ENCODE measurements at places on chromosomes 2 and 18. TPM values are rescaled to one million over a fixed set of nuclear protein-coding genes. Genes with fewer than 3 reads are reported as not detected.

Gene SMAD4
- total RNA-seq, result 87.7 TPM

Gene TXNDC2
- total RNA-seq, result 0.07 TPM

Gene IL18RAP
- not detected for total RNA-seq

Gene VSNL1
- total RNA-seq, result 0.61 TPM

Gene CEP192
- 12.6 TPM for total RNA-seq

Gene GPR45
- 0.22 TPM for total RNA-seq

Gene PLA2R1
- total RNA-seq, result 10.5 TPM

Gene LOXHD1
- not detected for total RNA-seq

Gene DSG4
- total RNA-seq, result not detected

GRCh38 chr2:235937087-235937486 is 231.1 kb downstream of the GBX2 start:
- no peak overlapping the region for H3K27ac ChIP-seq
- DNase-seq, result no peak
- no peaks in the 10 kb centered on the region for H3K36me3 ChIP-seq
- H3K4me3 ChIP-seq, result no peak overlapping the region

GRCh38 chr18:45447355-45448265 is 167.7 kb upstream of the SLC14A2 start:
- no peak overlapping the region for H3K27ac ChIP-seq
- no peaks in the 10 kb centered on the region for H3K4me1 ChIP-seq
- no peak for DNase-seq
- H3K4me3 ChIP-seq, result no peak overlapping the region
- H3K27me3 ChIP-seq, result peaks cover 2% of the 10 kb centered on the region

- no peak for DNase-seq
Observed at GRCh38 chr2:88211003-88211808, 41.1 kb downstream of the THNSL2 start.

DNA sequence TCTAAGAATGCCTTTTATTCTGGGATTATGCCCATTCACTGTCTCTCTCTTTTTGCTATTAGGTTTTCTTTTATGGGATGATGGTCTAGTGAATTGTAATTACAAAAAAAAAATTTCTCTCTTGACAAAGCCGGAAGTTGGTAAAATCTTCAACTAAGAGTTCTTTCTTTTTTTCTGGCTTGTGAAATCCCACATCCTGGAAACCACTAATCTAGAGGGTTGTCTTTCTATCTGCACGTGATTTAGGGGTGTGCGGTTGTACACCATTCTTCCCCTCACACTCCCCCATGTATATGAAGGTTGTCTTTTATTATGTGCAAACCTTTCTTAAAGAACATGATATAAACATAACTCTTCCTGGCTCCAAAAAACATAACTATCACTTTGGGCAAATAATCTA is 52.0 kb downstream of the GATA6 start:
- no peak overlapping the region for H3K27ac ChIP-seq
- peaks cover 11% of the 10 kb centered on the region for H3K4me1 ChIP-seq

GRCh38 chr18:45384137-45384961 is 230.9 kb upstream of the SLC14A2 start:
- no peak overlapping the region for H3K27ac ChIP-seq
- H3K4me3 ChIP-seq, result no peak overlapping the region
- H3K27me3 ChIP-seq, result no peaks in the 10 kb centered on the region
- DNase-seq, result peak; percentile 25

- H3K27me3 ChIP-seq, result no peaks in the 10 kb centered on the region
- no peaks in the 10 kb centered on the region for H3K4me1 ChIP-seq
- H3K27ac ChIP-seq, result no peak overlapping the region
- no peaks in the 10 kb centered on the region for H3K36me3 ChIP-seq
- peak; percentile 49 for DNase-seq
- H3K4me3 ChIP-seq, result no peak overlapping the region
Observed at GRCh38 chr2:46187112-46187618, 110.0 kb upstream of the EPAS1 start.

GRCh38 chr2:30149976-30150375 is 3.2 kb downstream of the YPEL5 start:
- DNase-seq, result no peak
- peaks cover 22% of the 10 kb centered on the region for H3K4me1 ChIP-seq
- peaks cover 16% of the 10 kb centered on the region for H3K36me3 ChIP-seq
- no peak overlapping the region for H3K27ac ChIP-seq
- H3K4me3 ChIP-seq, result no peak overlapping the region
- H3K27me3 ChIP-seq, result no peaks in the 10 kb centered on the region

DNA sequence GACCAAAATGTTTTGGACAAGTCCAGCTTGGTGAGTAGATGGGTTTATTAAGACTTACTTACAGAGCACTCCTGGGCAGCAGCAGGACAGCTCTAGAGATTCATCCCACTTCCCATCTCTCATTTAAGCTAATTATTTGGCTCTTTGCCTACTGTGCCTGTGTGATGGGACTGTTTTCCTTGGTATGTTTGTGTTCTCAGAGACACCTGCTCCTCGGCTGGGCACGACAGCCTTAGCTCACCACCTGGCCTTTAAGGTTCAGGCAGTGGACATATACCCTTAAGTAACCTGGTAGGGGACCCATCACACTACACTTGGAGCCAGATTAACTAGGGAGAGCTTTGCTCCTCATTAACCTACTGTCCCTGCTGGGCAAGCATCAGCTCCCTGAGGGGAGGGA is 41.7 kb upstream of the EFEMP1 start:
- no peaks in the 10 kb centered on the region for H3K4me1 ChIP-seq
- DNase-seq, result no peak
- no peaks in the 10 kb centered on the region for H3K27me3 ChIP-seq
- no peaks in the 10 kb centered on the region for H3K36me3 ChIP-seq
- no peak overlapping the region for H3K27ac ChIP-seq

- no peaks in the 10 kb centered on the region for H3K4me1 ChIP-seq
- H3K36me3 ChIP-seq, result no peaks in the 10 kb centered on the region
- no peaks in the 10 kb centered on the region for H3K27me3 ChIP-seq
- DNase-seq, result no peak
Observed at GRCh38 chr18:37409878-37410277, 155.7 kb downstream of the CELF4 start.

DNA sequence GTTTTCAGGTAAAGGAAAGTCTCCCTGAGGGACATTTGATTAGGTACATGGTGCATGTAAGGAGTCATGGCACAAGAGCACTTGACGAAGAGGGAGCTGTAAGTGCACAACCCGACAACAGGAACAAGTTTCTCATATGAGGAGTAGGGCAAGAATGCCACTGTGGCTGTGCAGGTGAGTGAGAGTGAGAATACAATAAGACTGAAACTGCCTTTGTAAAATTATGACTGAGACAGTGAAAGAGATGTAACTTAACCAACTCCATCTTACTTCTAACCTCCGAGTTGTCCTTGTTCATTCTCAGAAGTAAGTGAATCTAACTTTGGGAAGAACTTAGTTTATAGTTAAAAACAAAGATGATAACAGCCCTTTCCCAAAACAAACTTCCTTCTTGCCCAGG is 1025.8 kb upstream of the CNTNAP5 start:
- H3K36me3 ChIP-seq, result no peaks in the 10 kb centered on the region
- no peak overlapping the region for H3K27ac ChIP-seq

DNA sequence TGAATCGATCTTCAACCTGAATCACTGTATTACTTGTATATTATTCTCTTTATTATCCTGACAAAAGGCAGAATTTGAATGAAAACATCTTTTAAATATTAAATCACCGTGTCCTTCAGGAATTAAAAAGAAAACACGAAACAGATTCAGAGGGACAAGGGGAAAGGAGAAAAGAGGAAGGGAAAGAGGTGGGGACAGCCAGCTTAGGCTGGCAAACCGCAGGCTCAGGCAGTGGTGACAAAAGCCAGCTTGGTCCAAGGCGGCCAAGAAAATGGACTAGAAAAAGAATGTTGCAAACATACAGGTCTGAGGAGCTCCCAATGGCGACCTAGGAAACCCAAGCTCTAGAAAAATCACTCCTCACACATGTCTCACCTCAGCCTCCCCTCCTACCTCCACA is 6.8 kb downstream of the B4GALT6 start:
- no peak overlapping the region for H3K4me3 ChIP-seq
- no peak overlapping the region for H3K27ac ChIP-seq
- H3K36me3 ChIP-seq, result no peaks in the 10 kb centered on the region
- no peaks in the 10 kb centered on the region for H3K27me3 ChIP-seq

DNA sequence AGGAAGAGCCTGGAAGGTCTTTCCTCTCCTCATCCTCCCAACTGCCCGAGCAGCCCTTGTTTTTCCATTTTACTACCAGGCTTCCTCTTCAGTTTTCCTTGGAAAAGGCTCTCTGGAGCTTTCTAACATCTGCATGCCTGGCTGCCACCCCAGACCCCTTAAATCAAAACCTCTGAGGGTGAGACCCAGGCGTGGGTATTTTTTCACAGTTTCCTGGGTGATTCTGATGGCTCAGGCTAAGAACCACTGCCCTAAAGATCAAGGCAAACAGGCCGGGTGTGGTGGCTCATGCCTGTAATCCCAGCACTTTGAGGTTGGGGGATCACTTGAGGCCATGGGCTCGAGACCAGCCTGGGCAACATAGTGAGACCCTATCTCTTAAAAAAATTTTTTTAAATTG is 35.4 kb downstream of the EMILIN2 start:
- peak overlapping the region; percentile 77 for H3K27ac ChIP-seq
- no peak overlapping the region for H3K4me3 ChIP-seq
- no peaks in the 10 kb centered on the region for H3K27me3 ChIP-seq
- no peak for DNase-seq

GRCh38 chr2:189614585-189614984 is 34.0 kb upstream of the SLC40A1 start:
- H3K27ac ChIP-seq, result no peak overlapping the region
- no peaks in the 10 kb centered on the region for H3K36me3 ChIP-seq
- H3K4me1 ChIP-seq, result peaks cover 8% of the 10 kb centered on the region

DNA sequence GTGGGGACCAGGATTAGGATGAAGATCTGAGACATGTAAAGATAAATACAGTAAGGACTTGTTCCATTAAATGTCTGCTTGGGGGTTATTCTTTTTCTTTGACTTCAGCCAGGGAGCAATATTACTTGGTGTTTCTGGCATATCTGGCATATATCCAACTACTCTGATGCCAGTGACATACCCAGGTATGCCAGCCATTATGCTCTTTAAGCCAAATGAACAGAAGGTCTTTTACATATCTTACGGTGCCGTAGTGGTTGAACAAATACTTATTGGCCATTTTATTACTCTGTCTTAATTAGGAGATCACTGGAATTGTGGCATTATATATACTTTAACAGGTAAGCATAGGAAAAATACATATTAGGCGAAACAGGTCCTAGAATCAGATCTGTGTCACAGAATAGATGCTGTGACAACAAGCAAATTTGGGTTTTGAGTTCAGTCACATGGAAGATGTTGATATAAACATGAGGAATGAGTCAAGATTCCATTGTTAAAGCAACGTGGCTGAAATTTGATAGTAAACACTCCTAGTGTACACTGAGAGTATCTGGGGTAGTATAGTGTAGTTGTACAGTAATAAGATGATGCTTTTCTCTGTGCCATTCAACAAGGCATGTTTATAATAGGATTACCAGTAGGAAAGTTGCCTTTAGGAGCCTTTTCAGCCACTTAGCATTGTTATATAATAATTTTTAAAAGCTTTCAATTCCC is 62.6 kb downstream of the KCTD18 start:
- H3K36me3 ChIP-seq, result peaks cover 20% of the 10 kb centered on the region
- peak; percentile 16 for DNase-seq
- no peak overlapping the region for H3K27ac ChIP-seq
- H3K4me3 ChIP-seq, result no peak overlapping the region

DNA sequence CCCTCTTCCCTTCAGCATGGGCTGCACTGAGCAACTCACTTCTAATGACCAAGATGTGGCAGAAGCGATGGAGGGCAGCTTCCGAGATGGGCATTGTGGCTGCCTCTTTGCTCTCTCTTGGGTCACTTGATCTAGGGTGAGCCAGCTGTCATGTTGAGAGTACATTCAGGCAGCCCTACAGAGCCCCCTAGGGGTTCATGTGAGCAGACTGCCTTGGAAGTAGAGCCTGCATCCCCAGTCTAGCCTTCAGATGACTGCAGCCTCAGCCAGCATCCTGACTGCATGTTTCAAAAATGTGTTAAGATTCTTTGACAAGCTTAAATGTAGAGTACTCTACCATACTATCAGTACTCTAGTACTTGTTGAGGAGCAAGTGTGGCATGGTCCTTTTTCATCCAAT is 143.9 kb downstream of the NCK2 start:
- DNase-seq, result no peak
- H3K4me1 ChIP-seq, result peaks cover 10% of the 10 kb centered on the region
- no peaks in the 10 kb centered on the region for H3K36me3 ChIP-seq
- H3K27me3 ChIP-seq, result no peaks in the 10 kb centered on the region

- no peaks in the 10 kb centered on the region for H3K27me3 ChIP-seq
- no peak overlapping the region for H3K27ac ChIP-seq
- H3K4me1 ChIP-seq, result no peaks in the 10 kb centered on the region
- no peaks in the 10 kb centered on the region for H3K36me3 ChIP-seq
- no peak overlapping the region for H3K4me3 ChIP-seq
Observed at GRCh38 chr2:133476931-133477615, 91.2 kb downstream of the NCKAP5 start.

DNA sequence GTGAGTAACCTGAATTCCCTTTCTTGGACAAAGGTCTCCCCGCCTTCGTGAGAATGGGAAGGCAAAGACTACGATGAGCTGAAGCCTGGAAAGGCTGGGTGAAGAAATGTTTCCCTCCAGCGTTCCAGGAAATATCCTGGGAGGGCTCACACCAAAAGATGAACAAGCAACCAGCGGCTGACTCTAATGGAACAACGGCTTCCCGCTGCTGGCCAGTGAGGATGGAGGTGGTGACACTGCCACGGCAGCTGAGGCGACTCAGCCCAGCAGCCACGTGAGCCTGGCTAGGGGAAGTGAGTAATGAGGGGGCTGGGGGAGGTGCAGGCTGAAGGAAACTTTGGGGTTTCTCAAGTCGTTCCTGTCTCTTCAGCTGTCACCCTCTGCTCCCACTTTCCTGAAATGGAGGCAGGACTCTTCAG is 105.0 kb upstream of the SMAD7 start:
- DNase-seq, result peak; percentile 56
- H3K36me3 ChIP-seq, result no peaks in the 10 kb centered on the region
- no peaks in the 10 kb centered on the region for H3K27me3 ChIP-seq
- peaks cover 41% of the 10 kb centered on the region for H3K4me1 ChIP-seq
- no peak overlapping the region for H3K4me3 ChIP-seq

GRCh38 chr2:140529706-140530105 is 1601.1 kb downstream of the LRP1B start:
- H3K4me1 ChIP-seq, result no peaks in the 10 kb centered on the region
- no peak overlapping the region for H3K27ac ChIP-seq
- H3K4me3 ChIP-seq, result no peak overlapping the region
- H3K36me3 ChIP-seq, result no peaks in the 10 kb centered on the region

GRCh38 chr2:31334311-31335026 is 80.1 kb downstream of the XDH start:
- H3K4me3 ChIP-seq, result no peak overlapping the region
- no peaks in the 10 kb centered on the region for H3K27me3 ChIP-seq
- peaks cover 38% of the 10 kb centered on the region for H3K4me1 ChIP-seq

GRCh38 chr2:233416199-233416598 is 61.9 kb downstream of the DGKD start:
- H3K4me1 ChIP-seq, result peaks cover 45% of the 10 kb centered on the region
- H3K27me3 ChIP-seq, result no peaks in the 10 kb centered on the region
- H3K27ac ChIP-seq, result no peak overlapping the region
- DNase-seq, result no peak
- H3K4me3 ChIP-seq, result no peak overlapping the region
